Aorta (tissue), 5 donors: ENCODE measurements at places on chromosomes 1 and 21.

- H3K4me1 ChIP-seq, result no peaks in the 10 kb centered on the region
- no peaks in the 10 kb centered on the region for H3K36me3 ChIP-seq
- no peak for DNase-seq
- no peaks in the 10 kb centered on the region for H3K27me3 ChIP-seq
- no peak overlapping the region for H3K4me3 ChIP-seq
Measured at GRCh38 chr1:169925505-169926482, 32.1 kb upstream of the SCYL3 start.

GRCh38 chr21:39065917-39066316 lies 117.3 kb downstream of the PSMG1 start:
- no peak for DNase-seq
- H3K36me3 ChIP-seq, result no peaks in the 10 kb centered on the region
- no peak overlapping the region for H3K27ac ChIP-seq
- H3K27me3 ChIP-seq, result no peaks in the 10 kb centered on the region
- no peak overlapping the region for H3K4me3 ChIP-seq

DNA sequence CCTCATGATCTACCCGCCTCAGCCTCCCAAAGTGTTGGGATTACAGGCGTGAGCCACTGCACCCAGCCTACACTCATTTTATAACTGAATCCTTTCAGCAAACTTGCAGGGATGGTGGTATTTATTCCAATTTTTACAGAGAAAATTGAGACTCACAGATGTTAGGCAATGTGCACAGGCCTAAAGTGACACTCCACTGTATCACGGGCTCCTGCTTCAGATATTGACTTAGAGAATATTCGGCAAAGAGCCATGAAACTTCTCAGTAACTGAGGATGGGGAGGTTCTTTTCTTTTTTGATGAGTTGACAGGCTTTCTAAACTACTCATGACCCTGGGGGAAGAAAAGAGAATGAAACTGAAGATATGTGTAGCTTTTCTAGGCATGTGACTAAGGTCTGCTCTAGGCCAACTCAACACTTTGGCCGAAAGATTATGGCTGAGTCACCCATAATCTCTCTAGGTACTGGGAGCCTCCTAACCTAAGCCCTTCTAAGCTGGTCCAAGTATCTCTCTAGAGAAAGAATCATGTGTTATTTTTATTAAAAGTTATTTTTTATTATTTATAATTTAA lies 19.9 kb upstream of the PTCH2 start:
- H3K36me3 ChIP-seq, result peaks cover 5% of the 10 kb centered on the region
- no peaks in the 10 kb centered on the region for H3K27me3 ChIP-seq
- no peak overlapping the region for H3K27ac ChIP-seq

DNA sequence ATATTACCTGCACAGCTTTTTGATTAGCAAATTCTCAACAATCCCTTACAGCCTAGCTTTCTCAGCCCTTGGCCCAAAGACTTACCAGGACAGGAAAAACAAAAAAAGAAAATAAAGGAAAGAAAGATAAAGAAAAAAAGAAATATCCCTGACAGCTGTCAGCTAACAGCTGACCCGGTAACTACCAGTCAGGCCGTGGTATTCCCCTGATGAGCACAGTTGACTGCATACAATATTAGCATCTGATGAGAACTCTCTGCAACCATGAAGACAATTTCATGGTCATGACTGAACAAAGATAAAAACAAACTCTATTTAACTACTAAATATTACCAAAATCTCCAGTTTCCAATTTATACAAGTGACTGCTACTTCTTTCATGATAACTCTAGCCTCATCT lies 798.8 kb downstream of the PLA2G4A start:
- H3K27me3 ChIP-seq, result no peaks in the 10 kb centered on the region
- H3K4me3 ChIP-seq, result no peak overlapping the region
- H3K36me3 ChIP-seq, result no peaks in the 10 kb centered on the region
- H3K27ac ChIP-seq, result no peak overlapping the region
- no peaks in the 10 kb centered on the region for H3K4me1 ChIP-seq
- no peak for DNase-seq
